Effector memory CD4-positive, alpha-beta T cell (primary cell): ENCODE measurements at places on chromosomes 6 and 20.

DNA sequence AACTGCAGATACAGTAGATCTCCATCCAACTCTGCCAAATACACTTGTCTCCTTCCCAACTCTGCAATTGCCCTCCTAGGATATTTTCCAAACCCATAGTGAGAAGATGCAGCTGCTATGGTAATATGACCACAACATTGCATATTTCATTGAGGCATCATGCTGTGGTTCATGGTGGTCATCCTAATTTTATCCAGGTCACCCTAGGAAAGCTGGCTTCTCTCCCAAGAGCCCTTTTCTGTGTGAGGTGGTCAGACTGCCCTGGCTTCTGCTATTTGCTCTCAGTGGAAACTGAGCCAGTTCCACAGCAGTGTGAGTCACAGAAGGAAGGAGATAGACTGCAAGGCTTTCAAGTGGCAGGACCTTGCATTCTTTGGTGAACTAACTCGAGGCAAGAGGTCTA is 5.5 kb downstream of the OGFRL1 start:
- no peak for DNase-seq

DNA sequence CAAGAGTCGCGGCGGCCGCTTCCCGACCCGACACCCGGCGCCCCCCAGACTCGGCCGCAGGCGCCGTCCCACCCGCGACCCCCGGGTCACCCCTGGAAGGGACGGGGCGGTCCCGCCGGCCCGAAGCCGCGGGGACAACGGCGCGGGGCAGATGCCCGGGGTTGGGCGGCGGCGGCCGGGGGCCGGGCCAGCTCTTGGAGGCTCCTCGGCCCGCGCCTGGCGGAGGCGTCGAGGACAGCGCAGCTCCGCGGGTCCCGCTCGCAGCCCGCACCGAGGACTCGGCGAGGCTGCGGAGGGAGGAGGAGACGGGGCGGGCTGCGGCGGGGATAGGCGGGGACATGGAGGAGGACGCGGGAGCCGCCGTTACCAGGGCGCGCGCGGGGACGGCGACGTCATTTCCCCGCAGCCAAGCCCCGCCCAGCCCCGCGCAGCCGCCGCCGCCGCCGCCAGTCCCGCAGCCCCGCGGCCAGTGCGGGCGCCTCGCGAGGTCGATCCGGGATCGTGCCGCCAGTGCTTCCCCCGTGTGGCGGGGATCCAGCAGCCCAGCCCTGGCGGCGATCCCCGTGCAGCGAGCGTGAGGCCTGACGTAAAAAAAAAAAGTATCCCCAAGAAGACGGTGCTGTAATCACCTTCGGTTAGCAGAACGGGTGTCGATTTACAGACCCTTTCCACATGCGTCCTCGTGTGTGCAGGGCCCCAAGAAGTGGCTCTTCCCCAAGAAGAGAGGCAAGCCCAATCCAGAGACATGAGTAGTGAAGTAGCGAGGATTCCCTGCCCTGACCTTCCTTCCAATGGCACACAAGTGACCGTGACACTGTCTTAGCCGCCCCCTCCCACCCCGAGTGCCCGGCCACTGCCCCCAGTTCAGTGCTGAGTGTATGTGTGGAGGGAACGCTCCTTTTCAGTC is at the start of gene FAM184A:
Gene FAM184A (minus strand): TSS at position 289 of the 907 bp plus-strand sequence. CDS start 365 bp downstream, outside the sequence.
- DNase-seq: peak; percentile 70

- no peak for DNase-seq
Observed at GRCh38 chr6:23940466-23940865, 185.5 kb upstream of the NRSN1 start.

DNA sequence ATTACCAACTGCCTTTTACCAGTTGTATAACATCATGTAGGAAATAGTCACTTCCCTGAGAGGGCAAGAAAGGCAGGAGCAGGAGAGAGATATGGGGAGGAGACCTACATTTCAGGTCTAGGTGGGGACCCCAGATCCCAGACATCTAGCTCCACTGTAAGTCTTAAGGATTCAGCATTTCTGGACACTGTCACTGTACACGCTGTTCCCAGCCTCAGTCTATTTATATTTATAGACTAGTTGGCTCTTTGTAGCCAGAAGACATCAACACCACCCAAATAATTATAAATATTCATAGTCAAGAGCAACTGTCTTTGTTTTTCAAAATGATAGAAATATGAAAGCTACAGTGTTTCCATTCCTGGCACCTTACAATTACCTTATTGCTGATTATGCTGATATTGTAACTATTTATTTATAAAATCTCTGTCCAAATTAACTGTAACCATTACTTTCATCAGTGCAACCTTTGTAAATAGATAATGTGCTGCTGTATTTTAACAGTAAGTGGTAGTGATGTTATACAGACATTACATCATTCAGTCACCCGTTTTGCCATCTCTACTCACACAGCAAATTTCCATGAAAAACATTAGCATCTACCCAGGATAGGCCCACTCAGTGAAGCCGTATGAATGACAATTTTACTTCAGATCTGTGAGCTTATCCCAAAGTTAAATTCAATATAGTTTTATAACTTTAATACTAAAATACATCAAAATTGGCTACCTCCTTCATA is 162.8 kb downstream of the PTPRK start:
- DNase-seq: no peak

DNA sequence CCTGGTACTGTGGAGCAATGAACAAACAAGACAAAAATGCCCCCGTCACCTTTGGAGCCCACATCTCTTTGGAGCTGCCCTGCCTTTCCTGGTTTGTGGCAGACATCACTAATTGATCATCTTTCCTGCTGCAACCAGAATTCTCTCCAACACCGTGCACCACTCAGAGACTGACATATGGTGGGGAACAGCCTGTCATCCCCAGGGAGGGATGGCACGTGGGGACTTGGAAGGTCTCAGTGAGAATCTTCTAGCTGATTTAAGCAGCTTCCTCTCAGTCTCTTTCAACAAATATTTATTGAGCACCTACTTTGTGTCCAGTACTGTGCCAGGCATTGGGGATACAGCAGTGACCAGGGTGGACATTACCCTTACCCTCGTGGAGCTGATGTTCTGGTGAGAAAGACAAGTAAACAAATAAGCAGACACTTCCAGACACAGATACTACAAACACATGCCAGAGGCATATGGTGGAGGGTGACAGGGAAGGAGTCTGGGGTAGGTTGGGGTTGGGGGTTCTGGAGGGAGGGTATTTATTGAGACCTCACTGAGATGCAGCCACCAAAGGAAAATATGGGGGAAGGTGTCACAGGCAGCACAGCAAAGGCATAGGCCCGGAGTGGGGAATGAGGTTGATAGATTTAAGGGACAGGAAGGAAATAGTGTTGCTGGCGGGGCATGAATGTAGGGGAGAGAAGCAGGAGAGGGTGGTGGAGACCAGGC is 82.3 kb downstream of the CEBPB start:
- DNase-seq: no peak

- no peak for DNase-seq
Observed at GRCh38 chr6:145588981-145589380, 146.3 kb downstream of the EPM2A start.

- DNase-seq: no peak
Observed at GRCh38 chr6:113809826-113810225, 47.3 kb upstream of the MARCKS start.

DNA sequence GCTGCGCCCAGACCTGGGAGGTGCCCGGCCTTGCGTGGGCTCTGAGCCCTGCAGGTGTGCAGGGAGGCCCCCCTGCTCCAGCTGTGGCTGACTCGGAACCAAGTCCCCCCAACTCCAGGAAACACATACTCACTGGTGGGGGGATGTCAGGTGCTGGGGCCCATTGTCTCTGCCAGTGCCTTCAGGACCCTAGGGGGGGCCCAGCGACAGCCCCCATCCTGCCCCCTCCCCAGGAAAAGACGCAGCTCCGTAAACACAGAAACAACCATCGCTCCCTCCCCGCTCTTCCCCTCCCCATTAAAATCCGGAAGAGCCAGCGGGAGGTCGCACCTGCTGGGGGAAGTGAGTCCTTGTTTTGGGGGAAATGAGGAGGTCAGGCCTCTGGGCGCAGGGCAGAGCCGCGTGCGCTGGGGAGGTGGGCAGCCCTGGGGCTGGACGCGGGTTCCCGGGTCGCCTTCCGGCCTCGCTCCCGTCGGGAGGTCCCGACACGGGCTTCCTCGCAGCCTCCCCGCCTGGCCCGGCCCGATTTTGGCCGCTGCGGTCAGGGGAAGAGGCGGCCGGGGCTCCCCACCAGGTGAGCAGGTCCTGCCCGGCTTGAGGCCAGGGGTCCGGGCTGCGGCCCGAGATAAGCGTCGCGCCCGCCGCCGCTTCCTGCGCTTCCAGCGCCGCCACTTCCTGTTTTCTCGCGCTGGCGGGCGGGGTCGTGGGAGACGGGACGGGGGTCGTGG is 6.2 kb downstream of the C20orf204 start:
- no peak for DNase-seq
